ENCODE measurements at places on chromosomes 12 and 14.

GRCh38 chr14:73223049-73223448, 14.3 kb upstream of the PAPLN start:
- no peak for DNase-seq

DNA sequence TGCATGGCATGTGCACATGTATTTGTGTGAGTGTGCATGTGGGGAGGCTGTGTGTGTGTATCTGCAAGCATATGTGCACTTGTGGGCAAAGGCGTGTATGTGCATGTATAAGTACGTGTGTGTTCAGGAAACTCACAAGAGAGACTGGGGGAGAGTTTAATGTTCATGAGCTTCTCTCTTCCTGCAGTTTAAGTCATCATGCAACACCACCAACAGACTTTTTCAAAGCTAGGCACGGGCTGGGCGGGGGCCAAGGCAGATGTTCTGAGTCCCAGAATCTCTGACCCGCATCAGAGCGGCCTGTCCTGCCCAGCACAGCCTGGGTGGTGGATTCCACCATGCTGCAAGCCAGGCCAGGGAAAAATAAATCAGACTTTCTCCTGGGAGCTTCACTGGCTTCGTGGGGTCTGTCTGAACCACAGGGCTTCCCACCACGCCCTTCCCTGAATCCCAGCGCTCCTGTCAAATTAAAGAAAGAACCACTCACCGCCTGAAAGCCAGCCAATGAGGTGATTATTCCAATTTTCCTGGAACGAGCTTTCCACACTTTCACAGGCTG, 75.7 kb downstream of the PITPNM2 start:
- no peak for DNase-seq

GRCh38 chr12:130226126-130226525, 63.9 kb downstream of the FZD10 start:
- no peak for DNase-seq

GRCh38 chr14:50762931-50763300, 68.0 kb downstream of the NIN start:
- no peak for DNase-seq

DNA sequence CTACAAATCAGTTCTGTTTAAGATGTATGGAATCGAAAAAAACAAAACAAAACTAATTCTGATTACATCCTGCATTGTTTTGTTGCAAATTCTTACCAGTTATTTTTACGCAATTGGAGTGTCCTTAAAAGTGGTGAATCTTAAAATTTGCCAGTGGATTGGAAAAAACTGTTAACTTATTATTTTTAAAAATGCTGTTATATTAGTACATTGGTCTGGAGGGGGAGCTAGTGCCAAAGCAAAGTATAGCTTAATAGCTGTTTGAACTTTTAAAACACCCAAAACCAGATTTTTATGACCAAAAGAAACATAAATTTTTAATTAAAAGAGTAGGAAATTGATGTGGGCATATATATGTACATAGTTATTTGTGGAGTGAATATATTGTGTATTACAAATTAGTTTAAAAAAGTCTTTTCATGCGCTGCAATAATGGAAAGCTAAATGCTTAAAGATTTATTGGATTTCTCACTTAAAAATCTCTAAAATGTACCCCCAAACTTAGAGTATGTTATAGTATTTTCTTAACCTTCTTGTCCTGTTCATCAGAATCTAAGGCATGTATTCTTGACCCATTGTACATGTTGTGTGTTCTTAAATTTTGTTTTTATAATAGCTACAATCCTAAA, 2.5 kb downstream of the FUT8 start:
- peak; percentile 53 for DNase-seq

DNA sequence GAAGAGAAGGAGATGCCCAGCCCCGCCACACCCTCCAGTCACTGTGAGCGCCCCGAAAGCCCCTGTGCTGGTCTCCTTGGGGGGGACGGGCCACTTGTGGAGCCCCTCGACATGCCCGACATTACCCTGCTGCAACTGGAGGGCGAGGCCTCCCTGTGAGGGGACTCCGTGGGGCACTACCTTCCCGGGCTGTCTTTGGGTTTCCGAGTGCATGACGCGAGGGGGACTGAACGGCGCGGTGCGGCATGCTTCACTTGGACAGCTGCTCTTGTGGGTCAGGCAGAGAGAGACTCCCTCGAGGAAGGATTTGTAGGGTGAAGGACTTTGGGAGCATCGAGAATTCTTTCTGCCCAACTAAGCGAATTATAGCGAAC, 1.1 kb downstream of the CCDC184 start:
- no peak for DNase-seq

DNA sequence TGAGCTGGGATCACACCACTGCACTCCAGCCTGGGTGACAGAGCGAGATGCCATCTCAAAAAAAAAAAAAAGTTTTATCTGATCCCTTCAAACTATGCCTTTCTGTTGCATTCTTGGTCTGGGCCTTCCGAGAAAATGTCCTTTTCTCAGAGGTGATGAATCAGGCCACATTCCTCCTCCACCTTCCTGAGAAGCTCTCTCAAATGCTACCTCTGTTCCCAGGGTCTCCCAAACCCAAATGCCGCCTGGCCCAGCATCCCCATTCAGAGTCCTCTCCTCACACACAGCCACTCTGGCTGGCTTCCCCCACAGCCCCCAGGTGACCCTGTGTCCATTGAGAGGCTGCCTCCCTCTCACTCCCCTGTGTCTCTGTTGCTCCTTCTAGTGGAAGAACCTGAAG, 19.7 kb upstream of the TMED10 start:
- DNase-seq = no peak

GRCh38 chr14:60760209-60760608, 25.6 kb downstream of the MNAT1 start:
- peak; percentile 67 for DNase-seq

DNA sequence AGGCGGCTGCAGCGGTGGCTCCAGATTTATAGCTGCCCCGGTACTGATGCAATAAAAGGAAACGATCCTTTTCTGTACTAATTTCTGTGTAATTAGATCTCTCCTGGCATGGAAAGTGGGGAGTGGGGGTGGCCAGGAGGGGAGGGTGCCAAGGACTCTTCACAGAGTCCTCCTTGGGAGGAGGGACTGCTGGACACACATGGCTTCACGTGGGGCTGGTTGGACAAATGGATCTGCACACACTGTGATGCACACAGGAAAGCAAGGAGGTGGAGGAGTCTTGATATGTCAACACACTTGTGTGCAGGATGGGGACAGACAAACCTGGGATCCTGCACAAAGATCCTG, 23.8 kb upstream of the ATP5MC2 start:
- no peak for DNase-seq

GRCh38 chr12:55675666-55676065, 32.0 kb downstream of the ITGA7 start:
- no peak for DNase-seq

DNA sequence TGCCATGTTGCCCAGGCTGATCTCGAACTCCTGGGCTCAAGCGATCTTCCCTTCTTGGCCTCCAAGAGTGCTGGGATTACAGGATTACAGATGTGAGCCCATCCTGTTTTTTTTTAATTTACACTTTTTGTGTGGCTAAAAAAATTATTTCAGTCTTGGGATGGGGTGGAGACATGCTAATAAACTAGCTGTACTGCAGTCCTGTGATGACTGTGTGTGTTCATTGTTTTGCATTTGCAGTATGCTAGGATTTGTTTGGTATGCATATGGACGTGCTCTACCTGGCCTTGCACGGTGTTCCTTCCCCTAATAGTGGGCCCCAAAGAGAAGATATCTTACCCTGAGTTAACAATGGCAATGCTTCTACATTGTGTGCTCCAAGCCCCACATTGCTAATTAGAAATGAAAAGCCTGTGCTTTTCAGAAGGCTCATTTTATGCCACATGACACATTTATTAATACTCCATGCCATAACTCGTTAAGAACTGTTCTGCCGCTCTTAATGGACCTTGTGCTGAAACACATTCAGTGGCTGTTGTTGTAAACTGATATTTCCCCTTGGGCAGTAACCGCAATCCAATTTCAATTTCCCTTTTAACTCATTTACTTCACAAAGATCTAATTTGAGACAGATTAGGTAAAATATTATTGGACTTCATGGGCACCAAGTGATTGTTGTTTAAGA, 86.4 kb downstream of the SCN8A start:
- no peak for DNase-seq

DNA sequence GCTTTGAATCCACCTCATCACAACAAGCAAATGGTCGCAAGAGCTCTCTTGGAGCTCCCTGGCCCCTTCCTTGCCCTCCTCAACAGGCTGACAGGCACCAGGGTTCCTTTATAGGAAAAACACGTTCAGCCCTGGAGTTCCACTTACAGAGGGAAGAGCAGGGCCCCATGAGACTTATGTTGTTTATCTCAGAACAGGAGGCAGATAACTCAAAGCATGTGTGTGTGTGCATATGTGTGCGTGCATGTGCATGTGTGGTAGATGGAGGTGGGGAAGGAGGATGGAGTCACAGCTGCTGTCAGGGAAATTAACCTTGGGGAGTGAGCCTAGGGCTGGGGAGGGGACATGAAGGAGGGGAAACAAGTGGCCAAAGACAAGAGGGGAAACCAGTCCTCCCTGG, 138.1 kb downstream of the DPF3 start:
- no peak for DNase-seq

- no peak for DNase-seq
Measured at GRCh38 chr12:41531147-41531829, 343.2 kb downstream of the PDZRN4 start.

GRCh38 chr14:101010293-101010692, 106.8 kb upstream of the RTL1 start:
- DNase-seq = peak; percentile 28

GRCh38 chr12:124501827-124502226, 65.6 kb downstream of the NCOR2 start:
- DNase-seq = no peak

DNA sequence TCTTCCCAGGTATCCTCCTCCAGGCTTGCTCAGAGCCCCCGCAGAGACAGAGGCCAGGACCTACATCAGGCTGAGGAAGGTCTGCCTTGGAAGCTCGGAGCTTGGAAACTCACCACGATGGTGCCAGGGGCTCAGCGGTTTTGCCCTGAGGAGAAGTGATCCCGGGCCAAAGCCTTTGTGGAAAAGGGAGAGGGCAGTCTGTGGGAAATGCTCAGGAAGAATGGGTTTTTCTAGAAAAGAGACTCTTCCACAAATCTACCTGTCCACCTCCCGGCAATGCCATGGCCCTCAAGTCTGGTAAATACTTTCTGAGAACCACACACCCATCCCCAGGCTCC, 8.0 kb downstream of the KRT2 start:
- no peak for DNase-seq

- no peak for DNase-seq
Measured at GRCh38 chr12:124898923-124899294, 15.5 kb downstream of the UBC start.

DNA sequence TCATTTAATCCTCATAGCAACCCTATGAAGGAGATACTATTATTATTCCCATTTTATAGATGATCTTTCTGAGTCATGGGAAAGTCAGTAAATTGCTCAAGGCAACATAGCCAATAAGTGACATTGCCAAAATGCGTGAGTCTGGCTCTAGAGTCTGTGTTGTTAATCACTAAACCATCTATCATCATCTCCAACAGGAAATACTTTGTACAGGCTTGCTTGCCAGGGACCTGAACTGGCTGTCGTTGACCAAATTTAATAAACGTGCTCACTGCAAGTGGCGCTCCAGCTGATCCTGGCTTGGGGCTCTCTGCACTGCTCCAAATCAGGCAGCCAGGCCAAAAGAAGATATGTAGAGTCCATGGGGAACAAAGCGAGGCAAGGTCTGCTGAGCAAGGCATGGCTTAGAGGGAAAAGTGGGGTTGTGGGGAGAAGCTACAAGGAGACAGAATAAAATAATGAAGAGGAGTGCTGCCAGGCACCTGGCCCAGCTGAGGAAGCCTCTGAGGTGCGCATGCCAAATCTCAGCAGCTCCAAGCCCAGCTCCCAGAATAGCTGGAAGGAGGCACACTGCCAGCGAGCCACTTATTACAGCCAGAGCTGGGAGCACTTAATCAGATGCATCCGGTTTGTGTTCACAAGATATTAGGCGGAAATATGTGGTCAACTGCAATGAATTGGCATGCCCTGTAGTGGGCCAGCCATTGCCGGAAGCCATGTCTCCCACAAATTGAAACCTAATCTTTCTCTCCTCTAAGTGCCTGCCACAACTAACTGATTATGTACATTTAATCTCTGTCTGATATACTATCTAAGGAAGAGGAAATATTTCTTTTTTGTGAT, 43.3 kb upstream of the PTPRO start:
- DNase-seq = no peak

GRCh38 chr12:15636060-15636890, 152.9 kb downstream of the EPS8 start:
- peak; percentile 2 for DNase-seq

- no peak for DNase-seq
Measured at GRCh38 chr12:49059045-49059298, 1.6 kb downstream of the KMT2D start.

GRCh38 chr14:69044965-69045555, 66.0 kb upstream of the ACTN1 start:
- DNase-seq = no peak

DNA sequence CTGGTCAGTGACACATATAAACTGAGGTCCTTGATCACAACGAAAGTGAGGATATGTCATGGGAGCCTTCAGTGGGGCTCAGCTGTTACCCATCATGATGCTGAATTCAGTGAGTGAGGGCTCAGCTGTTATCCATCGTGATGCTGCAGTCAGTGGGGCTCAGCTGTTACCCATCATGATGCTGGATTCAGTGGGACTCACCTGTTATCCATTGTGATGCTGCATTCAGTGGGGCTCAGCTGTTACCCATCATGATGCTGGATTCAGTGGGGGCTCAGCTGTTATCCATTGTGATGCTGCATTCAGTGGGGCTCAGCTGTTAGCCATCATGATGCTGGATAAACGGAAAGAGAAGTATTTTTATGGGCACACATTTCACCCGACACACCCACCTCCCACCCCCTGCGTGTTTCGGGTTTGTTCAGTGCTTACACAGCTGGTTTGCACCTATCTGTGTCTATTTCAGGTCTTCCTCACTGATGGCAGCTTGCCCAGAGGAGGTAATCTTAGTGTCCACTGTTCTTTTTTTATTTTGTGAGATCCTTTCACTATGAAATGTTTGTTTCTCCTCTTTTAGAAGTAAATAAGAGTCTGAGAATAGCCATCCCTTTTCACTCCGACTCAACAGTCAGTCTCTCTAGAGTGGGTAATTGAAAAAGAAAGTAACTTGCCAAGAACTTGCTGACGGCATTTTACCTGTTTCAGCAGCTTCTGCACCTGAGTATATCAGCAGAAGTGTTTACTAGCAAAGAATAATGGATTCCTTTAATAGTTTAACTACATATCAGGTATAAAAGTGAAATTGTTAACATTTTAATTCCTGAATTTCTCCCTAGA, 183.0 kb downstream of the ERC1 start:
- peak; percentile 81 for DNase-seq

DNA sequence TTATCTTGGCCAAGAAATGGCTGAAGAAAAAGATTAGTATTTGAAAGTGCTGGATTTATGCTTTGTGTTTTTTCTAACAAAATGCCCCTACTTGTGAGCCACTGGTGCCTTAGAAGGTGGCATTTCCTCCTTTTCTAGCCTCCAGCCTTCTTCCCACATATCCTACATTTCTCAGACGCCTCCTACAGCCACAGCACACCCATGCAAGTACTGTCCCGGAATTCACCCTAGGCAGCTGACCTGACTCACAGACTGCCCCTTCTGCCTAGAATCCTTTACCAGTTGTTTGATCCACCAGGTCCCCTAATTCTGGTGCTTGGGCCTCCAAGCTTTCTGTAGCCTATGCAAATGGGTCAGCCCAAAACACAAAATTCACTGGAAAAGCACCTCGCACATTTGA, 166.0 kb downstream of the FOXN3 start:
- DNase-seq = no peak

- DNase-seq = no peak
Measured at GRCh38 chr14:106024983-106025604, 498.7 kb downstream of the TMEM121 start.

GRCh38 chr14:72513965-72514659, 379.8 kb downstream of the DPF3 start:
- DNase-seq = no peak

- no peak for DNase-seq
Measured at GRCh38 chr12:119683413-119683812, 15.5 kb downstream of the PRKAB1 start.

Data from NCI-H748 treated with DMSO at 0.1 percent for 48 hours (cell line).